ENCODE measurements at places on chromosomes 16 and 17.

GRCh38 chr16:89031715-89032659 lies 55.0 kb upstream of the CBFA2T3 start:
- no peak for DNase-seq

GRCh38 chr16:1152123-1152638 lies 725 bp upstream of the CACNA1H start:
- no peak for DNase-seq

- DNase-seq = no peak
These were observed 14.8 kb upstream of the LIMD2 start for GRCh38 chr17:63714550-63715277.

- no peak for DNase-seq
These were observed 19.1 kb upstream of the RASD1 start for GRCh38 chr17:17514993-17515933.

DNA sequence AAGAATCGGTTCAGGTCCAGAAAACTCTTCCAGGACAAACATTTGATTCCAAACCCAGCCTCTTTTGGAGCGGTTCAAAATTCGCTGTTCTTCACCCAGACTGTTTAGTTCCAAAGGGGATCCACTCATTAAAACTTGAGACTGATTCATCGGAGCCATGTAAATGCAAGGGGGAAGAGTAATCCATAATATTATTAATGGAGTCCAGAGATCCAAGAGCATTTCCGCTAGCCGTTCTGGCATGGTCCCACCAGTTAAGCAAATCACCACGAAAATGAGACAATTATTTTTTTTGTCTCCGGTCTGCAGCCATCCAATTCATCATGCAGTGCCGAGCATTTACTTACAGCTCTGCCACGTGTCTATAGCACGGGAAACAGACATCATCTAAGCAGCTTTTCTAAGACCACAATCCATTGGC lies 15.1 kb downstream of the CDH8 start:
- no peak for DNase-seq

- no peak for DNase-seq
These were observed 5.6 kb downstream of the CD19 start for GRCh38 chr16:28937222-28937876.

- no peak for DNase-seq
These were observed 32.3 kb upstream of the GOSR2 start for GRCh38 chr17:46890638-46891037.

DNA sequence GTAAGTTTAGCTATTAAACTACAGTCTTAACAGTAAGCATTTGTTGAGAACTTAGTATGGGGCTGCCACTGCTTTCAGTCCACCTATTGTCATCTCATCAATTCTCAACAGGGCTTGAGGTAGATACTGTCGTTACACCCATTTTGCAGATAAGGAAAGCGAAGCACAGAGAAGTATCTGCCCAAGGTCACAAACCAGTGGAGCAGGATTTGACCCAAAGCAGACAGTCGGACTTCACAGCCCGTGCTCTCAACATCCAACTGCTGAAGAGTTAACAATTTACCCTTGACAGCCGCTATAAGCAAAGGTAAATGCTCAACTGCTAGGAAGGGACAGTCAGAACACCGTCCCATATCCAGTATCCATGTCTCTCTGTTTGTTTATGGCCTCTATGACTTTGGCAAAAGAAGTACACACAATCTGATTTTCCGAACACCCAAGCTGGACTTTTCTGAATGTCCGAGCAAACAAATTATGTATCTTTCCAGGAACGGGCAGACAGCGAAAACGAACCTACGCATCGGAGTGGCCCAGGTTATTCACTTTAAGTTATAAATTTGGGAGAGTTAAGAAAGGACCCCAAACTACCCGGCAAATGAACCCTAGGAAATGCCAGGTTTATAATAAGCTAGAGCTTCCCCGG lies 1.2 kb downstream of the SIAH1 start:
- DNase-seq = no peak

- peak; percentile 20 for DNase-seq
These were observed 30.2 kb downstream of the SPHK1 start for GRCh38 chr17:76414334-76415295.

- DNase-seq = no peak
These were observed 5.6 kb upstream of the HSBP1 start for GRCh38 chr16:83802135-83802534.

DNA sequence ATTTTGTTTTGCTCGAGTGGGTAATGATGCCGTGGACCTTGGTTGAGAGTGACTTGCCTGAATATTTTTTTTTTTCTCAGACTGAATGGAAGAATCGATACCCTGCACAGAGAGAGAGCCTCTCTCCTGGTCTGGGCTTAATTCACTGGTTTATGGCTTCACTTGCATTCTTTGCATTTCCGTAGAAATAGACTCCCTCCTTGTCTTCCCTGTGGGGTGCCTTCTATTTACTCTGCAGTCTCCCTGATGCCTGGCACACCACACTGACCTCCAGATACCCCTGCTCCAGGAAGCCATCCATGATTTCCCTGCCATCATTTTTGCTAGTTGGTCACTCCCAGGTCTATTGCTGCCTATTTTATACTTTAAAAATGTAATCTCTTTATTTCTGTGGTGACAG lies 238.0 kb downstream of the SNX29 start:
- DNase-seq = no peak

DNA sequence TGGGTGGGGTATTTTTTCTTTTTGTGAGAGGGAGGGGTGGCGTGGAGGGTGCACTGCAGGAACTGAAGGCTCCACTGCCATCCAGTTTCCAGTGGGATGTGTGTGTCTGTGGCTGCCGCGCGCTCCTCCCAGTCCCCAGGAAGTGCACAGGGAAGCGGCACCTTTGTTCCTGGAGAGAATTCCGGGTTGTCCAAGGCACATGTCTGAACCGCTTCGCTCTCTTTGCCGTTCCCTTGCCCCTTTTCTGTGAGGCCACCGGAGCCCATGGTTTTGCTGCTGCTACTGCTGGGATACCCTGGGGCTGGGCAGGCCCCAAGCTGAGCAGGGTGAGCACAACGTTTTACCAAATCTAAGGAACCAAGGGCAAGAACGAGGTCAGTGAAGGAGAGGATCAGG lies 19.5 kb downstream of the ACSF3 start:
- no peak for DNase-seq

GRCh38 chr16:10858203-10858602 lies 18.8 kb upstream of the CIITA start:
- no peak for DNase-seq
